ENCODE measurements at places on chromosomes 12 and 14. TPM values are rescaled to one million over a fixed set of nuclear protein-coding genes. Genes with fewer than 3 reads are reported as not detected.

Gene ANO6
- 24.7 TPM for total RNA-seq

GRCh38 chr14:98593361-98593761, 678.6 kb downstream of the BCL11B start:
- H3K27me3 ChIP-seq: no peaks in the 10 kb centered on the region
- DNase-seq: no peak
- H3K27ac ChIP-seq: no peak overlapping the region
- H3K4me3 ChIP-seq: no peak overlapping the region
- no peaks in the 10 kb centered on the region for H3K36me3 ChIP-seq

Gene NELL2
- total RNA-seq: 0.69 TPM

- no peaks in the 10 kb centered on the region for H3K4me1 ChIP-seq
- DNase-seq: no peak
- H3K27me3 ChIP-seq: no peaks in the 10 kb centered on the region
- no peak overlapping the region for H3K4me3 ChIP-seq
These were observed 185.6 kb downstream of the TMEM117 start for GRCh38 chr12:44021471-44021971.

GRCh38 chr12:103821773-103822172, 19.3 kb downstream of the NT5DC3 start:
- H3K27ac ChIP-seq: no peak overlapping the region
- H3K4me3 ChIP-seq: no peak overlapping the region
- no peaks in the 10 kb centered on the region for H3K4me1 ChIP-seq
- no peaks in the 10 kb centered on the region for H3K27me3 ChIP-seq
- no peak for DNase-seq

Gene SYNDIG1L
- not detected for total RNA-seq

Gene PAH
- total RNA-seq: 5.9 TPM

- no peak overlapping the region for H3K4me3 ChIP-seq
- H3K27me3 ChIP-seq: no peaks in the 10 kb centered on the region
- DNase-seq: no peak
- H3K36me3 ChIP-seq: no peaks in the 10 kb centered on the region
- no peaks in the 10 kb centered on the region for H3K4me1 ChIP-seq
- H3K27ac ChIP-seq: no peak overlapping the region
These were observed 195.0 kb upstream of the PDZRN4 start for GRCh38 chr12:40993158-40993557.

DNA sequence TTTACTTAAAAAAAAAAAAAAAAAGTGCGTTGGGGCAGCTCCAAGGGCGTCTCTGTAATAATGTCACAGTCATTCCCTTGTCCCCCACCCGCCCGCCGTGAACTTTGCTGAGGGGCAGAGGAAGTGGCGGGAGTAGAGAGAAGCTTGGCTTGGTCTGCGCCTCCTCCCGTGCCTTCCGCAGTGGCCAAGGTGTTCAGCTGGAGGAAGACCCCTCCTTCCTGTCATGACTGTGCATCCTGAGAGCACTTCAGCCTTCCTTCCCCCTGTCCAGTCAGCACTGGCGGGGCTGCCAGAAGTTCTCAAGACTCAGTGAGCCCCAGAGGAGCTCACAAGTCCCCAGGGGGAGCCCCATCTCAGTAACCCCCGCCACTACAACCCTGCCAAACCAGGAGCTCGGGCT, 32.2 kb downstream of the AACS start:
- H3K27me3 ChIP-seq: no peaks in the 10 kb centered on the region
- peaks cover 21% of the 10 kb centered on the region for H3K4me1 ChIP-seq
- H3K36me3 ChIP-seq: no peaks in the 10 kb centered on the region
- DNase-seq: no peak

Gene SRSF9
- total RNA-seq: 91.7 TPM

- H3K4me3 ChIP-seq: no peak overlapping the region
- H3K27ac ChIP-seq: no peak overlapping the region
- no peaks in the 10 kb centered on the region for H3K36me3 ChIP-seq
- DNase-seq: no peak
These were observed 155.3 kb upstream of the ATP2B1 start for GRCh38 chr12:89863968-89864367.

DNA sequence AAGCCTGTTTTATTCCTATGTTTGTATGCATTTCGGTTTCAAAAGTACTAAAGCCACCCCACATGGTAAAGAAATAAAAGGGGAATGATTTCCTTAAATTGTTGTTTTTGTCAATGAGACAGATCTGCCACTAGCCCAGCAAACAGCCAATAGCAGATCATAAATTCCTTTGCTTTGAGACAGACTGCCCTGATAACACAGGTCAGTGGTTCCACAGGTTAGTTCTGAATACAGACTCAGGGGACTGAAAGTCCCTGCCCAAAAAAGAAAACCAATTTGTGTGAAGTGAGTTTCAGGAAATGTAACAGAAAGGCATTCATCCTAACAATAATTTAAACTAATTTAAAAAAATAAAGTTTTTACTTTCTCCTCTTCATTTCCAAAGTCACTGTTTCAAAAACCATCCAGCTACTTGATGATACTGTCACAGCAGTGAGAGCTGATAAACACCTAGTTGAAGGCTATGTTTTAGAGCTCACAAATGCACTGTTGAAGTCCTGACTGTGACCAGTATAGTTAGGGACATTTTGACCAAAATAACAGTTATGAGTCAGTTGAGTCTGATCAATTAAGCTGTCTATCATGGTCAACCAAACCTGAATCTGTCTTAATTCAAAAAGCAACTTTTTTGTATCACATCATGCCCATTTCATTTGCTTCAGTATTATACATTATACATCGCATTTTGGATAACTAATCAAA, 77.7 kb downstream of the LGR5 start:
- H3K36me3 ChIP-seq: no peaks in the 10 kb centered on the region
- no peaks in the 10 kb centered on the region for H3K27me3 ChIP-seq

DNA sequence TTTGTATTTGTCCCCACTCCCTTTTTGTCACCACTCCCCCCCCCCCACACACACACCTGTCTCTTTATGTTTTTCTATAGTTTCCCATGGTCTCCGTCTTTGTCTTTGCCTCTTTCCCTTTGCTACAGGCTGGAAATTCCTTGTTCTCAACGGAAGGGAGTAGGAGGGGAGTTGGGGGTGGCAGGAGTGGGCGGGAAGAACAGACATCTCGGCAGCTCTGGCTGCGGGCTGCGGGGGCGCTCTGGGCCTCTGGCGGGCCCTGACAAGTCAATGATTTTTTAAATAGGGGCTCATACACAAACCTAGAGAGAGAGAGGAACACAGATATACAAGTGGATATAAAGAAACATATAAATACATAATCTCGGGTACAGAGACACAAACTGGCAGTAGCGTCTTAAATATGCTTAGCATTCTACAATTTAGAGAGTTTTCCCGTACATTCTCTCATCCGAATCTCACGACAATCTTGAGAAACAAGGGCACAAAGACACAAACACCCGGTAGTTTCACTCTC, 2.4 kb upstream of the NAB2 start:
- H3K4me3 ChIP-seq: peak overlapping the region; percentile 82
- H3K36me3 ChIP-seq: no peaks in the 10 kb centered on the region
- peak; percentile 50 for DNase-seq
- no peaks in the 10 kb centered on the region for H3K27me3 ChIP-seq
- H3K4me1 ChIP-seq: no peaks in the 10 kb centered on the region

Gene OTX2
- total RNA-seq: not detected

- no peaks in the 10 kb centered on the region for H3K27me3 ChIP-seq
- H3K4me1 ChIP-seq: no peaks in the 10 kb centered on the region
- no peak for DNase-seq
These were observed 20.0 kb downstream of the CKAP4 start for GRCh38 chr12:106227641-106228319.

DNA sequence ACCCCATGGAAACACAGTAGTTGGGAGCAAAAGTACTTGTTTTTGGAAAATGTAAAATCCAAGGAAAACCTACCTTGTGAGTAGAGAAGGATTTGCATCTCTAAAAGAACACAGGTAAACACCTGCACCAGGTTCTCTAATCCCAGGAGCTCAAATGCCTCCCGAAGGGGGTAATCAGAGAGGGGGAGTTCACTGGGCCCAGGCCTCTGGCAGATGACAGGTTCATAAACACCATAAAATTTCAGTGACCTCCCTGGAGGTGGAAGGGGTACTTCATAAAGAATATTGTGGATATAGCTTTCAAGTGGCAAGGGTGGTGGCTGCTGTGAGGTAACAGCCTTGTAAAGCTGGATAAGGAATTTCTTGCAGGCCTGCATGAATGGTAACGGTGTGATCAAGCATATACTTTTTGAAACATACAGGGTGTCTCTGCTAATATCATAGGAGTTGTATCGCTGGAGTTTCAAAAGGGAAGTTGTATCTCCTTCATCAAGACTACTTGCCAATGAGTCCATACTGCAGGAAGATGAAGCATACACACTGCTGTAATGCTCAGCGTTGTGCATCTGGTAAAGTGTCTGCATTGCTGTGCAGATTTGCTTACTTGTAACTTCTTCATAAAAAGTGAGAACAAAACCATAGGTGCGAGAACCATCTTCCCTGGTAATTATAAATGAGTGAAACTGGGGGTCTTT, 111.3 kb downstream of the DENND5B start:
- no peak overlapping the region for H3K4me3 ChIP-seq
- no peak overlapping the region for H3K27ac ChIP-seq
- H3K4me1 ChIP-seq: no peaks in the 10 kb centered on the region
- DNase-seq: no peak
- no peaks in the 10 kb centered on the region for H3K36me3 ChIP-seq

Gene C12orf42
- not detected for total RNA-seq

GRCh38 chr12:51832354-51833107, 16.0 kb downstream of the FIGNL2 start:
- H3K36me3 ChIP-seq: no peaks in the 10 kb centered on the region
- H3K27me3 ChIP-seq: no peaks in the 10 kb centered on the region
- DNase-seq: no peak
- no peak overlapping the region for H3K27ac ChIP-seq
- no peaks in the 10 kb centered on the region for H3K4me1 ChIP-seq

DNA sequence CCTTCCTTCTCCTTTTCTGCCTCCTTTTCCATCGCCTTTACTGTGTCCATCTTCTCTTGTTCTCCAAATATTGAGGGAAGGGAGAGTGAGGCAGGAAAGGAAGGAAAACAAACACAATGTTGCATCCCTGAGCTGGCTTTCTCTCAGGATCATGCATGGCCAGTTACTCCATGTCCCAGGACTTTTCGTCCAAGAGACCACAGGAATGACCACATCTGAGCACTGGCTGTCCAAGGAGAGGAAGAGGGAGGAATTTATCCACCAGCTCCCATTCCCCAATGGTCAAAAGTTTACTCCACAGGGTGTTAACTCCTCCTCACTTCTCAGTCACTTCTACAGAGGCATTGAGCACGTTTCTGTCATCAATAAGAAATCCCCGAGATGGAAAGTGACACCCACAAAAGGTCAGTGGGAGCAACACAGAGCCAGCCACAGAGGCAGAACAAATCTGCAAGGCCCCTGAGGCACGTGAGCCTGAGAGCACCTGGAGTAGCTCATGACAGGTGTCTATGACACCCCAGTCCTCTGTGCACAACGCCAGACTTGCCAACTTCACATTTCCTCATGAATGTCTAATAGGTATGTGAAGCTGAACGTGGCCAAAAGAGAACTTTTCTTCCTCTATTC, 177.3 kb upstream of the NUDT4 start:
- no peak for DNase-seq
- no peaks in the 10 kb centered on the region for H3K36me3 ChIP-seq
- H3K4me1 ChIP-seq: no peaks in the 10 kb centered on the region
- H3K27me3 ChIP-seq: no peaks in the 10 kb centered on the region
- no peak overlapping the region for H3K27ac ChIP-seq

Gene KERA
- total RNA-seq: not detected

- no peaks in the 10 kb centered on the region for H3K36me3 ChIP-seq
- no peaks in the 10 kb centered on the region for H3K4me1 ChIP-seq
- H3K4me3 ChIP-seq: no peak overlapping the region
- no peaks in the 10 kb centered on the region for H3K27me3 ChIP-seq
- DNase-seq: no peak
- H3K27ac ChIP-seq: no peak overlapping the region
These were observed 32.7 kb upstream of the GLIPR1 start for GRCh38 chr12:75447691-75448393.

- no peaks in the 10 kb centered on the region for H3K27me3 ChIP-seq
- no peaks in the 10 kb centered on the region for H3K36me3 ChIP-seq
- no peak overlapping the region for H3K4me3 ChIP-seq
- no peak overlapping the region for H3K27ac ChIP-seq
These were observed 35.1 kb upstream of the KCNH3 start for GRCh38 chr12:49503674-49504180.

Gene OR4K17
- total RNA-seq: not detected

DNA sequence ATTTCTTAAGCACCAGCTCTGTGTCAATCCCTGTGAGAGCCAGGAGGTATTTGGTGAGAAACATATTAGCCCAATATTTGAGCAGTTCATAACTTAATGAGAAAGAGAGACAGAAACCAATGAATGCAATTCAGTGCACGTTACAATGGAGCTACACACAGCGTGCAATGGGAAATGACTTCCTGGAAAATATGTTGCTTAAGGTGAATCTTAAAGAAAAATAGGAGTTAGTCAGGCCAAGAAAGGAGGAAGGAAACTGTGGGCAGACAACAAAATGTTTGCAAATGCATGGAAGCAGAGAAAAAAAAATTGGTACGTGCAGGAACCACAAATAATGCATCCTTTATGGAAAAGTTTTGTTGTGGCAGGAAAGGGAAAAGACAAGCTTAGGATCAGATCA, 481.7 kb downstream of the BCAT1 start:
- no peaks in the 10 kb centered on the region for H3K4me1 ChIP-seq
- H3K4me3 ChIP-seq: no peak overlapping the region
- H3K27ac ChIP-seq: no peak overlapping the region
- no peaks in the 10 kb centered on the region for H3K27me3 ChIP-seq
- H3K36me3 ChIP-seq: no peaks in the 10 kb centered on the region
- no peak for DNase-seq

DNA sequence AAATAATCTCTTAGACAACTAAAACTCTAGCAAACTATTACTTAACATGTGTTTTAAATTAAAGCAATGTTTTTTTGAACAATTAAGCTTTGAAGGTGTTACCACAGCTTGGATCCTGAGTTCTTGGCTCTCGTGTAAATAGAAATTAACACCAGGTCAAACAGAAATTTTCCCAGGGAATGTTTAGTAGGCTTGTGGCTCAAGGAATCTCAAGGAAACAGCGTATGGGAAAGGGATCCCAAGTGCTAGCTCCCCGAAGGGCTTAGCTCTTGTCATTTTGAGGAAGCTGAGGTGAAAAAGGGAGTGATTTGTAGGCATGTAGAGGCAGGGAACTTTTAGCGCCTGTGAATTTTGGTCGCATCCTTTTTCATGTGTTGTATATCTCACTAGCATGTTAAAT, 11.4 kb downstream of the KNTC1 start:
- no peaks in the 10 kb centered on the region for H3K36me3 ChIP-seq
- H3K27ac ChIP-seq: no peak overlapping the region
- no peaks in the 10 kb centered on the region for H3K27me3 ChIP-seq
- no peak overlapping the region for H3K4me3 ChIP-seq
- no peak for DNase-seq

Gene DNAJC22
- total RNA-seq: 9.2 TPM

- DNase-seq: no peak
- H3K27ac ChIP-seq: no peak overlapping the region
- no peak overlapping the region for H3K4me3 ChIP-seq
- H3K36me3 ChIP-seq: no peaks in the 10 kb centered on the region
- no peaks in the 10 kb centered on the region for H3K4me1 ChIP-seq
- H3K27me3 ChIP-seq: no peaks in the 10 kb centered on the region
These were observed 46.0 kb downstream of the DLK1 start for GRCh38 chr14:100772607-100773165.
